Right ventricle myocardium inferior (tissue), 1 donor: ENCODE measurements at places on chromosomes 1 and 21.

GRCh38 chr1:176826265-176826664, 338.2 kb downstream of the ASTN1 start:
- DNase-seq = no peak

- DNase-seq = no peak
These were observed 102.8 kb upstream of the ARHGEF16 start for GRCh38 chr1:3351449-3352298.

GRCh38 chr1:94004924-94005323, 95.7 kb upstream of the GCLM start:
- no peak for DNase-seq

DNA sequence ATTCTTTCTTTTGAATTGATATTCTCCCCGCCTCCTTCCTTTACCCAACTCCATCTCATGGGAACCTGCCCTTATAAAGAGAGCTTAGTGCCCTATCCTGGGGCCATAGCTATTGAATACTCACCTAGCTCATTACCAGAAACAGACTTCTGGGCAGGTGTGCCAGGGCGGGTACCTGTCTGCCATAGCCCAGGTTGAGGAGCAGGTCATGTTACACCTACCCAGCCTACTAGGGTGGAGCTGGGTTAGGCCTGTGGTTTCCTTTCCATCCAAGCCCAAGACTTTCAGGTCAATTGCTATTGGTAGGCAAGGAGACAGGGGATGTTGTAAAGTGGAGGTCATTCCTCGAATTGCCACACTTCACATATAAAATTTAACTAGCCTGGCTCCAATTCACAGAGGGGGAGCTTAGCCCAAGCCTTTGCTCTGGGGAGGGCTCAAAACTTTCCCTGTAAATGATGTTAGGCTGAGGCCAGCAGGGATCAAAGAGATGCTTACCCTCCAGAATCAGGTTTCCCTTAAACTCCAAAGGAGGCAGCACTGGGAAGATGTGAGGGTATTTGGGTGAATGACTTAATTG, 87.1 kb upstream of the IPO9 start:
- DNase-seq = no peak

- DNase-seq = no peak
These were observed 85.6 kb downstream of the VAV3 start for GRCh38 chr1:107879346-107879745.

- no peak for DNase-seq
These were observed 430.1 kb upstream of the ESRRG start for GRCh38 chr1:217153361-217153760.

DNA sequence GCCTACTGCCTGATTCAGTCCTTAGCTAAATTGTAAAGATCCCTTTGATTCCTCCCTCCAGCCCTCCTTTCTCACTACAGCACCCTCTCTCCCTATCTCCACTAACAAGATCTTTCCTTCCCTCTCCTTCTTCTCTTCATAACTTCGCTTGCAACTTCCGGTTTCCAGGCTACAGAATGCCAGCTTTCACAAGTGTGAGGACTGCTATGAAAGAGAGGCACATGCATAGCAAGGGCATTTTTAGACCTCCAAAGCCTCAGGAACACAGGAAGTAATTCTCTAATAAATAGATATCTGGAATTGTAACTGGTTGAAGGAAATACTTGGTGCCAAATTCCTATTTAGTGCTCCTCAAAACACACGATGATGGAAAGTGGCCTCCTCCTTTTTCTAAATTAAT, 196.7 kb downstream of the HLX start:
- no peak for DNase-seq

DNA sequence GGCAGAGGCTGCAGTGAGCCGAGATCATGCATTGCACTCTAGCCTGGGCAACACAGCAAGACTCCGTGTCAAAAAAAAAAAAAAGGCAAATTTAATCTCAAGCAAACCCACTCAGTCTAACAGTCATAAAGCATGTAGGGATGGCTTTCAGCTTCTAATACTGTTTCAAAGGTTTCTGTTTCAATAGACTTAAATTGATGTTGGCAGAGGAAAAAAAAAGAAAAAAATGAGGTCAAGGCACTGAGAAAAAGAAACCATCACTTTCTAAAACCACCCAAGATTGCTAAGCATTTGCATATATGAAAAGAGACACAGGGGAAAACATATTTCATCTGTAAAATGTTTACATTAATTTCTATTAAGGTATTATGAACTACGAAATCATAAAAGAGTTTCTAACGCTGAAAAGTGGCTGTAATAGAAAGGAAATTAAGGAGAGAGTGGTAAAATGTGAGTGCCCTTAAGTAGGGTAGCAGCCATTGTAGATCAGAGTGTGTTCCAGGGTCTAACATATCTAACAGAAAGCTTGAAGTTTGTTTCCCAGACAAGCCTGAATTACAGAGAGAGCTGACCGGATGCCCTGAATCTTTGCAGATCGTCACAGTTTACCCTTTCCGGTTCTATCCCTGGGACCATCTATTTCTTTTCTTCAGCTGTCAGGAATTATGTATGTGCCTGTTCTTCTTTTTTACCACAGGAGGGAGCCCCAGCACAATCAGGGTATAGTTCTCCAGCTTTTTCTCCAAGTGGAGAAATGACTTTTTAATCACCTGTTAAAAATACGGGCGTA, 70.0 kb downstream of the PLD5 start:
- DNase-seq = no peak

GRCh38 chr1:219174460-219175211, 958 bp downstream of the LYPLAL1 start:
- DNase-seq = no peak
